ENCODE measurements at places on chromosomes 5 and 9.

DNA sequence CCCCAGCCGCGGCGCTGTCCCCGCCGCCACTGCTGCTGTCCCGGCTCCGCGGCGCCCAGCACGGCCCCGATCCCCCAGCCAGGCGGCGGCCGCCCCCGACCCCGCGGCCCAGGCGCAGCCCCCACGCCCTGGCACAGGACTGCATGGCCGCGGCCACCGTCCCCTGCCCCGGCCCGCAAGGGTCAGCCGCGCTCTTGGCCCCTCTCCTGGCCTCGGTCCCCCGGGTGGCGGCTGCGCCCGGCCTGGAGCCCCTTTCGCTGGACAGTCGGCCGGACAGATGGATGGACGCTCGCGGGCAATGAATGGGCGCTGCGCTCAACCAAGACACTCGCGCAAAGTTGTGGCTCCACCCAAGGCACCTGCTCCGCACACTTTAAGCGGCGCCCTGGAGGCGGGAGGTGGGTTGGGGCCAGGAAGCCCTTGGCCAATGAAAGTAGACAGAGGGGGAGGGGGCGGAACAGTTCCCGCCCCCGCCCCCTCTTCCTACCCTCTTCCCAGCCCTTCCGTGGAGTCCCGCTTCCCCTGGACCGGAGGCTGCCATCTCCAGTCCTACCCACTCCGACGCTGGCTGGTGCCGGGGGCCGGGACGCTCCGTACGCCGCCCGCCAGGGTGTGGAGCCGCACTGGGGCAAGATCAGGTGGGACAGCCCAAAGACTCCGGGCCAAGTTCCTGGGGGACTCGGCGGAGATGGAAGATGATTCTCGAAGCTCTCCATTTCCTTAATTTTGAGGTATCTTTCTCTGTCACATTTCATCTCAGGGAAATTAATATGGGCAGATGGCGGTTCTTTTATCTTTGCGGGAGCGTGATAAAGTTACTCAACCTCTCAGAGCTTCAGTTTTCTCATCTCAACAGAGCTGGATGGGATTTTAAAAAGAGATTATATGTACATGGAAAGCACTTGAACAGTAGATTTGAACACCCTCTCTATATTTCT lies at the start of gene GLDC:
Gene GLDC (minus strand): TSS at position 375 of the 938 bp plus-strand sequence. CDS start 230 bp downstream, at position 145.
- DNase-seq: peak; percentile 80

DNA sequence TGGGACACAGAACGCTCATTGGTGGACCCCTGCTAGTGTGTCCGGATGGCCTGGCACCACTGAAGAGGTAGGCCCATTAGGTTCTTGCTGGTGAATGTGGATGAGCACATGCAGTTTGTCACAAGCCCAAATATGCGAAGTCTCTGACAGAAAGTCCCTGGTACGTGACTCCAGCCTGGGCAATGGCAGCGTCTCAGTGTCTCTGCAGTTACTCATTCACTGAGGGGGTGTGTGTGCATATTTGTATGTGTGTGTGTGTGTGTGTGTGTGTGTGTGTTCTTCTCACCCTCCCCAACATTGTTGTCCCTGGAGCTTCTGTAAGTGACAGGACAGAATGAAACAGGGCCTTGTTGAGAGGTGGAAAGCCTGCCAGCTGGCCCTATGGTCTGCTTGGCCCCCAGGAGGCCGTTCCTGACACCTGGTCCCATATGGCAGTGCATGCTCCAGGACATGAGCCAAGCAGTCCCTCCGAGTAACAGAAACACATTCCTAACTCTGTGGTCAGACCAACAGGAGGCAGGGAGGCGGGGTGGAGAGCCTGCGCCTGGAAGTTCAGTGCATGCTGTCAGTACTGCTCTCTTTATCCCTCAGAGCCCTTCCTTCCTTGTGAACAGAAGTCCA lies 169.9 kb downstream of the SLC28A3 start:
- peak; percentile 23 for DNase-seq

DNA sequence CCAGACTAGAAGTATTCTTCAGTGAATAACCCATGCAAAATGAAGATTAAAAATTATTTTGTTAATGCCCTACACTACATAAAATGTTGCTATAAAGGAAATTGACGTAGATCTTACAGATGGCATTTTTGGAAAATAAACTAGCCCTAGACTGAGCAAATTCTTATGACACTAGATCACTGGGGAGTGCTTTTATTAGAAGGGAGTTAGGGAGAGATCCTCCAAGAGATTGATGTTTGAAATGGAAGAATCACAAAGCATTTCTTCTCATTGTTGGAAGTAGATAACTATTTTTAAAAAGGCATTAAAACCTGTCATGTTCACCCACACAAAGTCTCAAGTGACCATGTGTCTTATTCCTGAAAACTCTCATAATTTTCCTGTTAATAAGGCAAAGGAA lies 351.1 kb upstream of the TLE4 start:
- no peak for DNase-seq

DNA sequence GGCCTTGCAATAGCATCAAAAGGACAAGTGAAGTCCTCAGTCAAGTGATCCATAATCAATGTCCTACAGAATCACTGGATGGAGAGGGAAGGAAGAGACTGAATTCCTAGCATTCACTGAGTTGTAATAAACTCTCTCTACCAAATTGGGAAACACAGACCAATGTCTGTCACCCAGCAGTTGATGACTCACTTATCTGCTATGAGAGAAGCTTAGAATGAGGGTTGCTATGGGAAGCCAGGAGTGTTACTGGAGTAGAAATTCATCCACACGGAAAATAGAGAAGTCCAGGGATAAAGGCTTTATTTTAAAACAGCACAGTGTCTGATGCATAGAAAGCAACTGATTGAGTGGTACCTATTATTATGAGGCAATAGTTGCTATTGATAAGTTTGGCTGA lies 407.4 kb downstream of the BRINP1 start:
- DNase-seq: no peak

DNA sequence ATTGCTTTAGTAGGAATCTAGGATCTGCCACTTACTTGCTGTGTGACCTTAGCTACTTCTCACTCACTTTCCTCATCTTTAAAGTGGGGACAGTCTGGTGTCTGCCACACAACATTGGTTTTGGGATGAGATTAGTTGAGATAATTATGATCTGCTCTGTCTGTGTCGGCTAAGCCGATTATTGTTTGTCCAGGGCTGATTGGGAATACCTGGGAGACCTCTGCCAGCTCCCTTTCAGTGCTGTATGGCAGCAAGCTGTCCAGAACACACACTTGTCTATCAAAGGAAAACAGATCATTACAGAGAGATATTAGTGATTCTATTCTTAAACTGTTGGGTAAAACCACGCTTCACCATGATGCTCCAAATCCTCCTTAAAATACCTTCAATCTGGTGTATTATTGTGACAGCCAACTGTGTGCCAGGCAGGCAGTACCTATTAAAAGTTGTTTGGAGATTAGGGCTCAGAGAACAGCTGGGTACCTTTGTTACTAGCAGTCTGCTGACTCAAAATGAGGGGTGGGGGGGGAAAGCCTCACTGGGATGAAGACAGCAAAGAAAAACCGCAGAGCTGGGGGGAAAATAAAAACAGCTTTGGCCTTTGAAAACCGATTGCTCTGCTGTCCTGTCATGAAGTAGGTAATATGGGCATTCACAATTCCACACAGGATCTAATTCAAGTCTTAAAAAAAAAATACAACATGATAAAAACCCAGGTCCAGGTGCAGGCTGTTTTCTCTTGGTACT lies 458.4 kb upstream of the C9orf72 start:
- no peak for DNase-seq

GRCh38 chr5:102794047-102794446 lies 38.9 kb downstream of the PAM start:
- DNase-seq: no peak

GRCh38 chr5:80348171-80348570 lies 28.4 kb downstream of the SPZ1 start:
- no peak for DNase-seq

DNA sequence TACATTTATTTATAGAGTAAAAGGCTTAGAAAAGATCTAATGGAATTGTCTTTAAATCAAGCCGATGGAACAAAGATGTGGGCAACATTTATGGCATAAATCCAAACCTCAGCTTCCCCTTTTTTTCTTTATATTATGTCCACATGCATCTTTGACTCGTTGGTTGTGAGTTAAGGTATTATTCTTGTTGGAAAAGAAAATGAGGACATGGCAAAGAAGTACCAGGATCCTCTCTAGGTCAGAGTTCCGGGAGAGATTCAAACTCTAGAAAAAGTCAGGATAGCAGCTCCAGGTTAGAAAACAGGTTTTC lies 508 bp upstream of the NME5 start:
- DNase-seq: no peak

GRCh38 chr9:14107977-14108376 lies 206.0 kb downstream of the NFIB start:
- no peak for DNase-seq

DNA sequence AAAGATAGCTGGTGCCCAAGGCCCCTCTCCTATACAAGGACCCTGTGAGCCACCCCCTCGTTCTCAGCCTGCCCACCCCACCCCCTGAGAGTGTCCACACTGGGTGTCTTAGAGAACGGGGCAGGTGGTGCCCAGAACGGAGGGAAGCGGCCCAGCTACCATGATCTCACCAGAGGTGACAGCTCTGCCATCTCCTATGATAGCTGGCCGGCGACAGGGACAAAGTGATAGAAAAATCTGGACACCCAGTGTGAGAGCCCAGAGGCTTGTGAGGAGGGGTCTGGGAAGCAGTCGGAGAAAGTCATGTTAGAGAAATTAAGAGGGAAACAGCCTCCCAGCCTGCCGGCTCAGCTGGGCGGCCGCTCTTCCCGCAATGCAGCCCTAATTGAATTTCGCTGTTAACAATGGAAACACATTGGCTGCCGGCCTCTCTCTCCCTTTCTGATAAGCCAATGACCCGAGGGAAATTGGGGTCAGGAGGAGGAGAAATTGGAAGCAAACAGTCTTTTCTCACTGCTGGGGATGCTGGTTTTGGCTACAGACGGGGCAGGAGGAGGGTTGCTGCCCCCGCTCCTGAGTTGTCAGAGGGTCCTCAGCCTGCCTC lies 32.3 kb downstream of the HK3 start:
- DNase-seq: peak; percentile 27

GRCh38 chr9:136604823-136605525 lies 57.7 kb upstream of the EGFL7 start:
- no peak for DNase-seq

- no peak for DNase-seq
These were observed 348.0 kb downstream of the NPR3 start for GRCh38 chr5:33059081-33059480.

- no peak for DNase-seq
These were observed 158.4 kb downstream of the GABBR2 start for GRCh38 chr9:98550206-98550820.

DNA sequence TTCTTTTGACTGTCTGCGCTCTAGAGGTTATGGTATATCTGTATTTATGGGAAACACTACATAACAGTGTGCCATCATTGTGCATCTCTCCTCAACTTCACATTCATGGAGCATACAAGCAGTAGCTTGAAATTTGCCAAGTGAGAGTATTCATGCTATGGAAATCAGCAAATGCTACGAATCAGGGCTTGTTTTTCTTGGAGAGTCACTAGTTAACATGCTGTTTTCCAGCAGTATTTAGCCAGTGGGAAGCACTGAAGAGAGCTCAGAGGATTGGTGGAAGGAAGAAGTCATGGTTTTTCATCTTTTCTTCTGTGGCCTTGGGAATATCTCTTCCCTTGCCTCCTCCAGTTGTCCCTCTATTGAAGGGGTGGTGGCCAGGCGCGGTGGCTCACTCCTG lies 303.0 kb downstream of the PSAT1 start:
- DNase-seq: no peak

- no peak for DNase-seq
These were observed 162.4 kb upstream of the ZNF608 start for GRCh38 chr5:124908581-124909451.

- no peak for DNase-seq
These were observed 11.2 kb upstream of the PARP8 start for GRCh38 chr5:50655067-50655809.

GRCh38 chr9:106350777-106351176 lies 512.2 kb upstream of the ZNF462 start:
- no peak for DNase-seq

DNA sequence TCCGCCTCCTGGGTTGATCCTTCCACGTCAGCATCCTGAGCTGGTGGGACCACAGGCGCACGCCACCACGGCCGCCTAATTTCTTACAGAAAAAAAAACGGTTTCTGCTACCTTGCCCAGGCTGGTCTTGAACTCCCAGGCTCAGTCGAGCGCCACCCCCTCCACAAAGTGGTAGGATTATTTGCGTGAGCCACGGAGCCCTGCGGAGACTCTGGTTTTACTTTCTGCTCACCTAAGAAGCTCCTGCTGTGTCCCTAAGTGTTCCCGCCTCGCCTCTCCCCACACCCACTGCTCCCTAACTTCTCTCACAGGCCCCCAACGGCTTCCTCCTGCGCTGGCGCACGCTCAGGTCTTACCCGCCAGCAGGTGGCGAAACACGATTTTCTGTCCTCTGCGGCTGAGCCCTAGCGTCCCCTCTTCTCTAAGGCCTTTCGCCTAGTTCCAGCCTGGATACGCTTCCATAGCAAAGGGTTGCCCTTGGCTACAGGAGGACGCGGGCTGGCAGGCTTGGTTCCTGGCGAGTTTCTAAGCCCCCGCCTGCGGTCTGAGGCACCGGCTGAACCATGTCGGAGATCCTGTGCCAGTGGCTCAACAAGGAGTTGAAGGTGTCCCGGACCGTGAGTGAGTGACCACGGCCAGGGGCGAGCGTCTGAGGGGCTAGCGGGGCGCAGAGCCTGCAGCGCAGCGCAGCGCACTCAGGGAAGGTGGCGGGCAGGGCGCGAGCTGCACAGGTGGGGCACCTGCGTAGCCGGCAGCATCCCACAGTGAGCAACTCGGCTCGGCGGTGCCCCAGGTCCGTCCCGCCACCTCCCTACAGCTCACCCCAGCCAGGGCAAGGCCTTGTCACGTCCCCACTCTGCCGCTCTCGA lies at the start of gene SPEF2:
Gene SPEF2 (plus strand): TSS at position 429 of the 869 bp plus-strand sequence. CDS start 135 bp downstream, at position 564.
- peak; percentile 2 for DNase-seq

GRCh38 chr9:4065054-4065453 lies 234.8 kb downstream of the GLIS3 start:
- no peak for DNase-seq

GRCh38 chr9:69001921-69002320 lies 12.0 kb downstream of the PRKACG start:
- no peak for DNase-seq

GRCh38 chr9:137007108-137007815 lies 10.9 kb upstream of the CLIC3 start:
- DNase-seq: peak; percentile 38

DNA sequence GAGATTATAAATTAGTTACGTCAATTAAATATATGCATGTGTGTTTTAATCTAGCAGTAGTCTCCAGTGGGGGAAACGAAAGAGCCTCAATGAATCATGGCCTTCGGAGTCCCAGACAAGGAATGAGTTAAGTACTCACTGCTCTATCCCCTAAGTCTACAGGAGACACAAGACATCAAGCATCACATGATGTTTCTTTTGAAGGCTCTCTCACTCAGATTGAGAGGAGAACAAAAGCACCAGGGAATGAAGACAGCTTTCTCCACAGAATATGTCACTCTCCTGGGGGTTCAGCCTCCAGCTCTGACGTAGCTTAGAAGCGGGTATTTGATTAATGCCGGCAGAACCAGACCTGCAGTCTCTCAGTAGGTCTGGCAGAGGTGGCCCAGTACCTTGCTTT lies 381.4 kb downstream of the ACTL7B start:
- no peak for DNase-seq

GRCh38 chr5:92468295-92468694 lies 1085.2 kb upstream of the ARRDC3 start:
- DNase-seq: no peak

GRCh38 chr5:38443390-38443789 lies 113.1 kb downstream of the LIFR start:
- no peak for DNase-seq

GRCh38 chr5:377326-377981 lies 55.9 kb downstream of the AHRR start:
- no peak for DNase-seq

- no peak for DNase-seq
These were observed 2.8 kb upstream of the RACK1 start for GRCh38 chr5:181246276-181247049.
